ENCODE measurements at places on chromosomes 5 and 9. TPM values are rescaled to one million over a fixed set of nuclear protein-coding genes. Genes with fewer than 3 reads are reported as not detected.

Gene IFNK
- not detected for polyA plus RNA-seq

Gene C9orf153
- 0.15 TPM for polyA plus RNA-seq

Gene NRG2
- polyA plus RNA-seq = 0.88 TPM

Gene MUSK
- polyA plus RNA-seq = 0.15 TPM

Gene CDH6
- 89.6 TPM for polyA plus RNA-seq

Gene CNTNAP3B
- polyA plus RNA-seq = 17.5 TPM

Gene MARCOL
- polyA plus RNA-seq = not detected

Gene PCDHB3
- polyA plus RNA-seq = 2.3 TPM
